ENCODE measurements at places on chromosomes 11 and 22.

- no peak for DNase-seq
These were observed 67.0 kb downstream of the BCL2L13 start for GRCh38 chr22:17705546-17705945.

- DNase-seq = no peak
These were observed at the start of gene LMO2 for GRCh38 chr11:33891714-33892327. Gene LMO2, minus strand, starts transcription at chr11:33892076. Its CDS starts 22,360 bp downstream, at chr11:33869716.

DNA sequence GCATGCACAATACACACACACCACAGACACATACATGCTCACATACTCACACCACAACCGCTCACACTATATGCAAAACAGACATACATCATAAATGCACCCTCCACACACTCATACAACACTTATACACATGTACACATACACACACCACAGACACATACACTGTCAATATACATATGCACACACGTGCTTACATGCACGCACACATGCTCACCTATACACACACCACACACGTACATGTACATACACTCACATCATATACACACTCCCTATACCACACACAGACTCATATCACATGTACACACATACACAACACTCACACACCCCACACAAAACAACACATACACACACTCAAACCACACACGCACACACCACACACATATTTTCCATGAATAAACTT is 885.3 kb downstream of the TBC1D22A start:
- no peak for DNase-seq

DNA sequence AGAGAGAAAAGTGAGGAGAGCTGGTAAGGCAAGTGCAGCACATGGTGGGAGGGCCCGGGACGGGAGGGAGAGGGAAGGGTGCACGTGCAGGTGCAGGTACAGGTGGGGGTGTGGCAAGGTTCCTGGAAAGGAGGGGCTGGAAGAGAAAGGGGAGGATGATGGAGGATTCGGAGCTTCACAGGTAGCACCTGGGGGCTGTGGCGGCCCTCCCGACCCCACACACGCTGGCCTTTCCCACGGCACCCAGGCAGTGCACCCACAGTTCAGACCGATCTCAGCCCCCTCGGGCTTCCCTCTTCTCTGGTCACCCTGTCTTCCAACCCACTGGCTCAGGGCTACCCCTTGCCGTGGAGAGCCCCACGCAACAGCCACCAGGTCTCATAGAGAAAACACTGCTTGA is 67.4 kb upstream of the A4GALT start:
- DNase-seq = no peak

DNA sequence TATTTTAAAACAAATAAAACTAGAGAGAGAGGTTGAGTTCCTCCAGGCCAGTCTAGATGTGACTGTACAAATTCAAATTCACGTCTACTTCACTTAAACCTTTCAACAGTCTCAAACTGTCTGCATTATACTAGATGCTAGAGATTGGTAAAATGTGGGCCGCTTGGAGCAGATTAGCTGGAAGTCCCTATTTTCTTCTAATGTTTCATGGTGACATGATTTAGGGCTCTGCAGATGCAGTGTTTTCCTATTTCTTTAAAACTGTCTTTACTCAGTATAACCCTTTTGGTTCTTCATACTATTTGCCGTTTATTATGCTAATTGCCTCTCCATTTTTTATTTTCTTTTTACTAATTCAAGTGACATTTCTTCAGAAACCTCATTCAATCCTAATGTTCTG is 20.4 kb downstream of the OR51E1 start:
- DNase-seq = no peak

Data from lung (tissue), 17 donors.